Stimulated activated CD8-positive, alpha-beta memory T cell treated with anti-CD3 and anti-CD28 coated beads, Interleukin-7, amount 100 ng/mL, for 1 hour (primary cell): ENCODE measurements at places on chromosomes 12 and 14.

DNA sequence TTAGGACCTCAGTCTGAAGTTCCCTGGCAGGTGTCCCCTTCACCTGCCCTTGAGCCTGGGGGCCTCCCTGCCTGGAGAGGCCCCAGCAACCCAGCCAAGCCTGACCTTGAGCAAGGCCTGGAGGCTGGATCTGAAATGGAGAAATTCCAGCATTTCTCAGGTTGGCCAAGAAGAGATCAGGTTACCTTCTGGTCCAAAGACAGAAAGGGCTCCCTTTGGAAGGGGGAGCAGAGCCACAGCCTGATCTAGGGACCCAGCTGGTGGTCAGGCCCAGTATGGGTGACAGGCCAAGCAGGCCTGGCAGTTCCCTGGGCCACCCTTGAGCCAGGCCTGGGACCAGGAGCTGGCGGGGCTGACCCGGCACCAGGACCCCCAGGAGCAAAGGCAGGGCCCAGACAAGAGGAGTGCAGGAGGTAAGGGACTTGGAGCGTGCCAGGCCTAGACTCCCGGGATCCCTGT, 82.8 kb downstream of the TNFAIP2 start:
- no peak for DNase-seq

DNA sequence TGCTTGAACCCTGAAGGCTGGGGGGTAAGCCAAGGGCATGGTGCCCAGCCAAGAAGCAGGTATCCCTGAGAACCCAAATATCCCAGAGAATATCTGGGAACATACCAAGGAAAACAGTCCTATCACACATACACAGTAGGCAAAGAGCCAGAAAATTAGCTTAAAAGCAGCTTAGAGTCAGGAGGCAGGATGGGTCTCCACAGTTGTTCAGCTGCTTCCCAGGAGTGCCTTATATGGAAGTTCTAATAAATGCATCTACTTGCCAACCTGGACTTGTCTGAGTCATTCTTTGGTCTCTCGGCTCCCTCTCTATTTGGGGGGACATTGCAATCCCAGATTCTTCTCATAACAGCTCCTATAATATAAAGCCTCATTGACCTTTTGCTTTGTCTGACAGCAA, 9.0 kb upstream of the GPR135 start:
- no peak for DNase-seq

GRCh38 chr12:16184681-16185080, 92.8 kb downstream of the SLC15A5 start:
- DNase-seq = no peak

GRCh38 chr12:25797949-25798348, 160.5 kb upstream of the RASSF8 start:
- DNase-seq = no peak

DNA sequence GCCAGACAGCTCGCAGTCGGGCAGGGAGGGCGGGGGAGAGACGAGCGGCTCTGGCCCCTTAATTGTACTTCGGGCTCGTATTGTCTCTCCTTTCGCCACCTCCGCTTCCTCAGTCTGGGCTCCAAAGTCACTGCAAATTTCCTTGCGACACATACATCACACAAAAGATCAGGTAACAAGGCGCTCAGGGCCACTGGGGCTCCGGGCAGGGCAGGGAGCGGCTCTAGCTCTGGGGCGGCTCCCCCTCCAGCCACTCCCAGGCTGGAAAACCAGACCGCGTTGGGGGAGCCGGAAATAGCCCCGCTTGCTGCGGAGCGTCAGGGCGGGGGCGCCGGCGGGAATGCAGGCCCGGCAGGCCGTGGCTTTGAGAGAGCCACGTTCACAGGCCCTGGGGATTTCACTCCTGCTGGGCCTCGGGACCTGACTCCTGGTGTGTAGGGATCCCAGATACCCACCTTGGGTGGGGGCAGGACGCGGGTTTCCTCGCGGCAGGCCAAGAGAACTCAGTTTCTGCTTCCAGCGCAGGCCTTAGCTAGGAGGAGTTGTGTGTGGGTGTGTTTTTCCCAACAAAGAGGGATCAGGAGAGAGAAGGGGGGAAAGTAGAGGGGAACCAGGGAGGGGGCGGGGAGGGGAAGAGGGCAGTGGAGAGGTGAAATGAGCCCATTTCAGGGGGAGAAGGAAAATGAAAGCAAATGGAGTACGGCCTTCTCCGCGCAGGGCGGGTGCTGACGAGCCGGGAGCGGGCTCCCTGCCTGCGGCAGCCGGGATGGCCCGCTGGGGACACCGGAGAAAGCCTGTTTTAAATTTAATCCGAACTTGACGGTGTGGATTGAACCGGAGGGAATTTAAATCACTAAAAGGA, 4.4 kb upstream of the HOXC9 start:
- DNase-seq = no peak

DNA sequence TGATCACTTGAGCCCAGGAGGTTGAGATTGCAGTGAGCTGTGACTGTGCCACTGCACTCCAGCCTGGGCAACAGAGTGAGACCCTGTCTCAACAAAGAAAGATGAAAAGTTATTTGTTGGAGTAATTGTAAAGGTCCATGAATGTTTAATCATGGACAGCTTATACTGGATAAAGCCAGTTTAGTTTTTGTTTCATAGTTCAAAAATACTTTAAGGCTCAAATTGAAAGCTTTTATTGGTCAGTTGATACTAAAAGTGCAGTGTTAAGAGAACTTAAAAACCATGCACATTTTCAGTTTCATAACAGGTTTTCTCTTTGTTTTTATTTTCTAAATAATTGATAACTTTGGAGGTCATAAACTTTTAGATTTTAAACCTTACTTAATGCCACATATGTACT, 108.4 kb downstream of the MON2 start:
- no peak for DNase-seq

DNA sequence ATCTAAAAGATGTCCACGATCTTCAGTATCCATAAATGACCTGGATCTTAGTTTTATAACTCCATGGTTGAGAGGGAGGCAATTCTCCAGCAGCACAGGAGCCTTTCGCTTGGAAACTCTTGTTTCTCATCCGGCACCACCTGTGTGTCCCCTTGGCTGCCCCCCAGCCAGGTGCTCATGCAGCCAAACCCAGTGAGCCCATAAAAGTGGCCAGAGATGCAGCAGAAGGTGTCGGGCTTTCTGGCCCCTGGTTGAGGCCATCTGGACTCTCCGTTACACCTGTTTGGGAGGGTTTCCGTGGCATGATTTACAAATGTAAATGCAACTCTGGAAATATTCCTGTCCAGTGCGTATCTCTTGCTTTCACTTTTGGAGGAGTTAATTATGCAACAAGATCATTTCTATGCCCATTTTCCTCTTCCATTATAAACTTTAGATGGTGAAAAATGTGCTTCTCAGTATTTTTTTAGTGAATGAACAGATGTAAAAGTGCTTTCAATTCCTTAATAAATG, 291.1 kb downstream of the DIO2 start:
- DNase-seq = no peak

DNA sequence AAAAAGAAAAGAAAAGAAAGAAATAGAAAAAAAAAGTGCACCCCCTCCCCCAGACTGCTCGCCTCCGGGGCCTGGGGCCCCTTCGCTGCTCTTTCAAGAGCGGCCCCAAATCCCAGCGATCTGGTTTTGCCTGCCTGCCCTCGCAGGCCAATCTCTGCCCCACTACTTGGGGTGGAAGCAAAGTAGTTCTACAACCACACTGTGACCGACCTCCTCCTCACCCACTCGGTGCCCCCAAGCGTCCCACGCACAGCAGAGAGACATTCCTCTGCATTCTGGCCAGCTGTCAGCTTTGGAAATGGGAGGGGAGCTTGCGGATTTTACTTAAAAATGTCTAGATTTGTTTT, 2.4 kb upstream of the TBX3 start:
- no peak for DNase-seq

DNA sequence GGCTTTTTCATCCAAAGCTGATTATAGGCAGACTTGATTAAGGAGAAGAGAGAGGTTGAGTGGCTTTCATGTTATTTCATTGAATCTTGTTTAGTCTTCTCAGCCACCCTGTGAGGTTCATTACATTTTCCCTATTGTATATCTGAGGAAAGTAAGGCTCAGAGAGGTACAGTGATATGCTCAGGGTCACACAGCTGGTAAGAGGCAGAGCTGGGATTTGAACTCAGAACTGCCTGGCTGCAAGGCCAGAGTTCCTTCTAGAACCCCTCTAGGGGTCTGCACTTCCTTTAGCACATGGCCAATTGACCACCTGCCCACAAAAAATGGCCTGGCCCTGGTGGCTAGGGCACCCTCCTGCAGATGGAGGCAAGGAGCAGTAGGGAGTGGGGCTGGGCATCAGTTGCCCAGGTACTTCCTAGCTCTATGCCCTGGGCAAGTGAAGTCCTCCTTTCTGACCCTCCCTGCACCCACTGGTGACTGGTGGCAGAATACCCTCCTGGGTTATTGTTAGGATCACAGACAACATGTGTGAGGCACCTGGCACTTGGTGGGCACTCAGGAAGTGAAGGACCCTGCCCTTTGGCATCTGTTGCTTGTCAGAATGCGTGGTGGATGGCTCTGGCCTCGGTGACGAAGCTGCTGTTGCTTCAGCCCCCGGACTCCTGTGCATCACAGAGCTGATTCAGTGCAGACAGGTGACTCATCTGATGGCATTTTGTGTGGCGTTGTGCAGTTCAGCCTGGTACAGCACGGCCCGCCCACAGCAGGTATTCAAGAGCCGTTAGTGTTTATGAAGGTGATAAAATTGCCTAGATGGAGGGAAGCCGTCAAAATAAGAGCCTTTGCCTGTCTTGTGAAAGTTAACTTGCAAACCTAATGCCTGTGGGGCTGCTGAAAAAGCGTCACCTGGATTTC, 115.8 kb downstream of the SLC25A47 start:
- DNase-seq = no peak

- no peak for DNase-seq
These were observed 10.7 kb upstream of the FKBP4 start for GRCh38 chr12:2783936-2784600.

DNA sequence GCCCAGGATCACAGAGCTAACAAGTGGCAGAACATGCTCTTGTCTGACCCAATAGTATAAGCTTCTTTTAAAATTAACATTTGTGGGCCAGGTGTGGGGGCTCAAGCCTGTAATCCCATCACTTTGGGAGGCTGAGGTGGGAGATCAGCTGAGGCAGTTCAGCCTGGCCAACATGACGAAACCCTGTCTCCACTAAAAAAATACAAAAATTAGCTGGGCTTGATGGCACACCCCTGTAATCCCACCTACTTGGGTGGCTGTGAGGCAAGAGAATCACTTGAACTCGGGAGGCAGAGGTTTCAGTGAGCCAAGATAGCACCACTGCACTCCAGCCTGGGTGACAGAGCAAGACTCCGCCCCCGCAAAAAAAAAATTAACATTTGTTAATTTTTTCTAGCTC, 33.0 kb upstream of the IL22 start:
- no peak for DNase-seq

DNA sequence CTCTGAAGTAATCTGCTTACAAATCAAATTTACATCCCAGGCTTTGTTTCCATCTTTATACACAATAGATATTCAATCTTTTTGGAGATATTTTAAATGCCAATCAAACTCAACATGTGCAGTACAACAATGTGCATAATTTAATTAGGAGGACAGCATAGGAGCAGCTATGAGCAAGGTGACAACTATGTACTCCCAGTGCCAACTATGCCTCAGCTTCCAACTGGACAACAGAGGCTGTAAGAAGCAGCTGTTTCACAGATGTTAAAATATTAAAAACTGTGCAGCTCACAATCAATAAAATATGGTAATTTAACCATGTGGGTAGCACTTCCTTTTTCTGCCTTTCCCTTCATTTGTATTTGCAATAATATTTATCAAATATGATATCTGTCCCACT, 99.9 kb downstream of the ST8SIA1 start:
- DNase-seq = no peak

DNA sequence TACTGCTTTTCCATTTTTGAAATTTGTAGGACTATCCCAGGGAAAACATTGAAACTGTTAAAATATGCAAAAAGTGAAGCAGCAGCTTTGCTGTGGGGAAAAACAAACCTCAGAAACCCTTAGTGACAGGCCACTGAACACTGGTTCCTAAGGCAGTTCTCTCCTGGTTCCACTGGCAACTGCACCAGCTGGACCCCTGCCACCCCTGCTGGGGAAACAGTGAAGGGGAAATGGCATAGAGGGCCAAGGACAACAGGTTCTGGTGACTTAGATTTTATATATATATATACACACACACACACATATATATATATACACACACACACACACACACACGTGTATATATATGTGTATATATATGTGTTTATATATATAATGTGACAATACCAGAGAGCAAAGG, 16.2 kb upstream of the KRT7 start:
- no peak for DNase-seq
